H54 (cell line): ENCODE measurements at places on chromosomes 6 and 20.

DNA sequence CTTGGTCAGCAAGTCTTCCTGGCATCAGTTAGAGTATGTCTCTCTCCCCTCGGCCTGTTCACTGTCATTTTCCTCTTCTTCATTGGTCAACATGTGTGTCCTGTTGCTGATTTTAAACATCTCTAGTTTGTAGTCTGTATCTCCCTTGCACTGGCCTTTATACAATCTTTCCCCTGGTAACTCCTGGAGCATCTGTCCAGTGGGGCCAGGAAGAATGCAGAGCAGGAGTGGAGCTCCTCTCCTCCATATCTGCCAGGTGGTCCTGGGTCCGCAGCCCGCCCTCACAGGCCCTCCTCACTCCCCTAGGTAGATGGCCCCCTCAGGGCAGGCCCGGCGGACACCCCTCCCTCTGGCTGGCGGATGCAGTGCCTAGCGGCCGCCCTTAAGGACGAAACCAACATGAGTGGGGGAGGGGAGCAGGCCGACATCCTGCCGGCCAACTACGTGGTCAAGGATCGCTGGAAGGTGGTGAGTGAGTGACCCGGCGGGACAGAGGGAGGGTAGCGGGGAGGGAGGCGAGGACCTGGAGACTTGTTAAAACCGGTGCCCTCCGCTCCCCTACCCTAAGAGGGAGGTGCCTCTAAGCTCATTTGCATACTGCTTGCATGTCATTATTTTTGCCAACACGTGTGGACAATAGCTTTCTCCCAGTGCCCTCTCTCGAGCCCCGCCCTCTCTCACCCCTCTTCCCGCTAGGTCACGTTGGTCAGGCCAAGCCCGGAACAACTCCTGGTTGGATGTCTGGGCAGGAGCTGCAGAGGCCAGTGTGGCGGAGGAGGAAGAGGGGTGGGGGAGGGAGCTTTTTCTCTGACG, 3.2 kb downstream of the TTBK1 start:
- peak; percentile 81 for DNase-seq

GRCh38 chr6:111534231-111534751, 51.3 kb upstream of the REV3L start:
- peak; percentile 8 for DNase-seq

- DNase-seq: no peak
Observed at GRCh38 chr6:72140795-72141194, 254.4 kb downstream of the RIMS1 start.

- DNase-seq: no peak
Observed at GRCh38 chr6:145241721-145242120, 493.6 kb downstream of the EPM2A start.

- no peak for DNase-seq
Observed at GRCh38 chr20:33697129-33697528, 10.9 kb upstream of the E2F1 start.
